Stimulated activated CD4-positive, alpha-beta T cell treated with anti-CD3 and anti-CD28 coated beads, Interleukin-15, amount 100 ng/mL, for 48 hours (primary cell): ENCODE measurements at places on chromosomes 11 and 22.

DNA sequence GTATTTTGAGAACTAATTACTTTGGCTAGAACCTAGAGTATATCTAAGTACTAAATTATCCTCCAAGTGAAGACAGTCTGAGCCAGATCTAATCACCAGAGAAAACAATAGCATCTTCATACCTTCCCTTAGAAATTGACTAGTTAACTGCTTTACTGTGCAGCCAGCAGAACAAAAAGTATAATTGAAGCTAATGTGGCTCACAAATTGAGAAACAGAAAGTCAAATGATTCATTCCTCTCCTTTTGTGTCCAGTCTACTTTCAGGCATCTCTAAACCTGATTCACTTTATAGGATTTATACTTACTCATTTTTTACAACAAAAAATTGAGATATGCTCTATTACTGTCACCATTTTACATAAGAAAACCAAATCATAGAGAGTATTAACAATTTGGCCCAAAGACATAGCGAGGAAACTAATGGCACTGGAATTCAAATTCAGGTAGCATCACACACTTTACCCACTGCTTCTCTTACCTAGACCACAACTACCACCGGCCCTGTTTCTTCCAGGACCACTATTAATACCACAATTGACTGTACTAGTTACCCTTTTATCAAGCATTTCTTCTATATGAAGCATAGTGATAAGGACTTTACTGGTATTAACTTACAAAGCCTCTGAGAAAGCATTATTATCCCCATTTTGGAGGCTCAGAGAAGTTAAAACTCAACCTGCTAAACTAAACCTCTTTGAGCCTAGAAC is 1402.6 kb upstream of the TENM4 start:
- DNase-seq, result no peak

DNA sequence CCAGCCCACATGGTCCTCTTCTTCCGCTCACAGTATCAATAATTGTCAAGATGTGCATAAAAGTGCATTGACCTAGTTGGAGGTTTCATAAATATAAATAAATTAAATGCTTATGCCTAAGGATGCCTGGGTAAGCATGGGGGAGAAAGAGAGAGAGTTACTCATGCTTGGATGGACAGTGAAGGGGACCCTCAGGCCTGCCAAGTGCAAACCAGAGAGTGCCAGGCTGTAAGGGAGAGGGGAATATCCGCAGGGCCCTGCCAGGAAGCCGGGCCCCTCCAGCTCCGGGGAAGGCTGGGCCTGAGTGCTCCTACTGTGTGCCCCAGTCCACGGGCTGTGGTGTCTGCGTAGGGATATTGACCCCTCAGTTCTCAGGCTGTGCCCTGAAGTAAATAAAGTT is 214.6 kb downstream of the DSCAML1 start:
- DNase-seq, result no peak

DNA sequence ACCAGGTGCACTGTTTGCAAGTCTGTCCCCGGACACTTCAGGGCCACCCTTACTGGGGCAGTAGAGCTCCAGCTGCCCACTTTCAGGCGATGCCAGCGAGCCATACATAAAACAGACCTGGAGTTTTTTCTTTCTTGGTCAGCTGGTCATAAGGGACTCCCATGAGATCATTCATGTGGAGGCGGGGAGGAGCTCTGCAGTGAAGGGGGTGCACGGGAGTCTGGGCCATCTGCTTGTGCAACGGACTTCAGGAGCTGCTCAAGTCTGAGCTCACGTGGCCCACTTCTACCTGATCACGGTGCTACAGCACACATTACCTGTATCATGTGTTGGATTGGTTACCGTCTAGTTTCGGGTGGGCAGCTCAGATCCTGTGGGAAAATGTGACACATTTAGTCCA is 9.2 kb upstream of the MRGPRF start:
- DNase-seq, result no peak

DNA sequence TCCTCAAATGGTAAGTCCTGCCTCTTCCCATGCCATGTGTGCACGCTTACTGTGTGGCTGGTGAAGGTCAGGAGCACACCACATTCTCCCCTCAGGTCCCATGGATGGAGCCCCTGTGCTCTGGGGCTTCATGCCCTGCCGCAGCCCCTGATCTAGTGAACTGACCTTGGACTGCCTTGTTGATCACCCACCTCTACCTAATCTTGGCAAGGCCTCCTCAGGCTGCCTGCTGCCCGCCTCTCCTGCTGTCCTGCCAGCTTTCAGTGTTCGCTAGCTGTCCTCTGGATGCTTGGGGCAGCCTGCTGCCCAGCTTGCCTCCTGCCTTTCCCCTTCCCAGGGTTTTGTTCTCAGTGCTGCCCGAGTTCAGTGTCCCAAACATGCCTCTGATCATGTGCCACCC is 38.1 kb downstream of the CABIN1 start:
- no peak for DNase-seq

GRCh38 chr11:26987731-26988130 is 6.2 kb upstream of the FIBIN start:
- no peak for DNase-seq

- peak; percentile 57 for DNase-seq
Measured at GRCh38 chr11:117843666-117844484, 19.3 kb upstream of the FXYD2 start.

- DNase-seq, result no peak
Measured at GRCh38 chr11:44848203-44848962, 102.3 kb downstream of the TP53I11 start.

DNA sequence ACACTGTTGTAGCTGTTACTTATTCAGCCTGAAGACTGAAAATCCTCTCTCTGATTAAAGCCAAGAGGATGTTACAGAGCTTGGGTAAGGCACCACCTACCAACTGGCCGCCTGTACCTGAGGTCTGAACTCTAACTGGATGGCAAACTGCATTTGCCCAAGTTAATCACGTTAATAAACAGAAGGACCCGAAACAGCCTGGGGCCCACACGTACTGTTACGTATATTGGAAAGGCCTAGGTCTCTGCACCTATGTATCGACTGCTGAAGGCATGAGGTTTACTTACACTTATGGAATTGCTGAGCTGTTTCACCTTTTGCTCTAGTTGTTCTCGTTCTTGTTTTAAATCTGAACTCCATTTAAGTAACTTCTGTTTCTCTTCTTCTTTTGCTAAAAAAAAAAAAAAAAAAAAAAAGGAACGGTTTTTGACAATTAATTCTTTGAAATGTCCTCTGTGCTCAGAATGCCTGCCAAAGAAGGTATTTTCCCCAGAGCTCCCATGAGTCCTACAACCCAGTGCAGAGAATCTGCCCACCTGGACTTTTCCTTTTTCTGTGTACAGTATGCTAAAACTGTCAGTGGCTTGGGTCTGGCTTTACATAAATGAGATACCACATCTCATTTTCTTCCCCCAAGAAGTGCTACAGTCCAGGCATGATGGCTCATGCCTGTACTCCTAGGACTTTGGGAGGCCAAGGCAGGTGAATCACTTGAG is 13.1 kb downstream of the LARGE2 start:
- DNase-seq, result no peak

- no peak for DNase-seq
Measured at GRCh38 chr11:69954756-69955155, 123.4 kb upstream of the ANO1 start.

DNA sequence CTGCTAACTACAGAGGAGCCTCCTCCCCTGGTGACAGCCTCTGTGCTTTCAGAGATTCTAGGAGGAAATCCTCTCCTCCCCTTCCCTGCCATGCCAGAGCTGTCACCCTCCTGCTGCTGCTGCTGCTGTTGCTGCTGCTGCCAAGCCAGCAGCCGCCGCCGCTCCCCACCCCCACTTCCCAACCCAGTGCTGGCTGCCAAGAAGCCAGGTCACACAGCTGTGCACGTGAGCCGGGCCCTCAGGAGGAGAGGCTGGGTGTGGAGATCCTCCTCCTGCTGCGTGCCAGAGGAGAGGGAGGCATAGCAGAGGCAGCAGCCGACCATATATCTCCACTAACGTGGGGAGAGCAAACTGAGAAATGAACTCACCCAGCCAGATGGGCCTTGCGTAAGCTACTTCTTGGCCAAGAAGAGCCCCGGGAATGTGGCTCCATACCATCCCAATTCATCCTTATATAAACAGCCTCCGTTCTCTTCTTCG is 12.4 kb downstream of the CRY2 start:
- no peak for DNase-seq

- DNase-seq, result no peak
Measured at GRCh38 chr22:50183141-50183971, 2.4 kb upstream of the TRABD start.

- no peak for DNase-seq
Measured at GRCh38 chr11:14275076-14275475, 83.9 kb downstream of the RRAS2 start.

DNA sequence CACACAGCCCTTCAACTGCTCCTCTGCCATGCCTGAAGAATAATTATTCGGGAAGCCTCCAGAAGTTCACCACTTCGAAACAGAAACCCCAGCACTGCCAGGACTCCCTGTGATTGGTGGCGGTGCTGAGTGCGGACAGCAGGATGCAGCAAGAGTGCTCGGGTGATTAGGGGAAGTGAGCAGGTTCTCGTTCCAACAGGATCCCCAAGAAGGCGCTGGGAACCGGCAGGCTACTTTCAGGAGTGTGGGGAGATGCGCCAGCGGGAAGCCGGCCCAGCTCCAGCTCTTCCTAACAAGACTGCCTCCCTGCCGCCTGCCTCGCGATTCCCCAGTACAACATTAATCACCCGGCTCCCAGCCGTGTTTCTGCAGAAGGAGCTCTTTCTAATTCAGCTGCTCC is 630.2 kb downstream of the BRD1 start:
- no peak for DNase-seq
